ENCODE measurements at places on chromosomes 2 and 18.

- no peak for DNase-seq
Measured at GRCh38 chr2:46779447-46779941, 136.1 kb downstream of the MCFD2 start.

GRCh38 chr18:80232030-80232429, 15.3 kb downstream of the PARD6G start:
- no peak for DNase-seq

- DNase-seq, result no peak
Measured at GRCh38 chr2:138654146-138654545, 126.0 kb downstream of the NXPH2 start.

GRCh38 chr2:9308186-9308955, 101.8 kb downstream of the ASAP2 start:
- DNase-seq, result no peak

DNA sequence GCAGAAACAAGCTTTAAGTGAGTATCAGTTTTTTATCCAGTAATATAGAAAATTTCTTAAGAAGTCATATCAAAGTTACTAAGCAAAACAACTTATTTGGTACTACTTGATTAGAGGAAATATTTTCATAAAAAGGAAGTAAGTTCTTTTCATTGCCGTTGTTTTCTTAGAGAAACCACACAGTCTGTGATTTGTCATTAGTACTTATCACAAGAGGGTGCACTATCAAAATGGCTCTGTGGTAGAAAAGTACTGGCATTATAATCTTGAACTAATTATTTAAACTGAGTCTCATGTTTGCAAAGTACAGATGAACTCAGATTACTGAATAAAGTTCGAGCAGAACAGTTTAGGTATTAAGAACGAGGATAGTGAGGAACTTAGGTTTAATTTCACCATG, 93.4 kb downstream of the IKZF2 start:
- DNase-seq, result no peak

DNA sequence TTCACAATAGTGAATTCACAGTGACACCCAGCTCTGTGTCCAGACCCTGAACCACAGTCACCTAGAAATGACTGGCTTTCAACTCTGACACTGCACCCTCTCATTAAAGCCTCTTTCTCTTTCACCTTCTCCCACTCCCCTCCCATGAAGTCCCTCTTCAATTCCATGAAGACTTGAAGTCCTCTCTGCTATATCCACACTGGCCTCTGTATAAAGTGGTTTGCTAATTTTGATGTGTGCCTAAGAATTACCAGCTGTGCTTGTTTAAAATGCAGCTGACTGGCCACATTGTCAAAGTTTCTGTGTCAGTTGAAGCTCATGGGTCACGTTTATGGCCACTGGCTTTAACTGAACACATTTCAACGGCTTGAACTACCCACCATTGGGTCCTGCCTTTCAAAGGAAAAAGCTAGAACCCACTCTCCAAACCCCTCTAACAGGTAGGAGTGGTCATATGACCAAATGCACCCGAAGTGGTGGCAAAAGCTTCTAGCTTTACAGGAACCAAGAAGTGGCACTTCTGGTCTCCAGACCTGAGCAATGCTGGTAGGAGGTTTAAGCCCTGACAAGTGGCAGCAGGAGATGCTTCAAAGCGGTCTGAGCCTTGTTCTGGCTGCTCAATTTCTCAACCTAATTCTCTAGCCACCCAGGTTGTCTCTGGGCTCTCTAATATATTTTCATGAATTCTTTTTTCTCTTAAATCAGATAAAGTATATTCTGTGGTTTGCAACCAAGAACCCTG, 34.2 kb downstream of the B4GALT6 start:
- no peak for DNase-seq

GRCh38 chr2:133972786-133973185, 281.1 kb upstream of the MGAT5 start:
- peak; percentile 12 for DNase-seq

DNA sequence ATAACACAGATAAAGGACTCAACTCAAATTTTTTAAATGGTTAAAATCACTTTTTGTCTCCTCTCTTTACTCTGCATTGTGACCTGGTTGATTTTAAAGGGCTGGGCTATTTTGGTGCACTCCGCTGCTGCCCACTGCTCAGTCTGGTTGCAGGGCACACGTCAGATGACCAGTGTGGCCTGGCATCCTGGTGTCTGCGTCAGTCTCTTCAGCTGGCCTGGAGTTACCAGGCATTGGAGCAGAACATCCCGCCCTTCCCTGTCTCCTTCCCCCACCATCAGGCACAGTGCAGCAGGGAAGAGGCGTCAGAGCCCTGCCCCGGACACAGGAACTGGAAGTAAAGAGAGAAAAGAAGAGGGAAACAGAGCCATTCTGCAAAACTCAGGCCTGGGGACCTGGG, 8.9 kb downstream of the C1QL2 start:
- no peak for DNase-seq

DNA sequence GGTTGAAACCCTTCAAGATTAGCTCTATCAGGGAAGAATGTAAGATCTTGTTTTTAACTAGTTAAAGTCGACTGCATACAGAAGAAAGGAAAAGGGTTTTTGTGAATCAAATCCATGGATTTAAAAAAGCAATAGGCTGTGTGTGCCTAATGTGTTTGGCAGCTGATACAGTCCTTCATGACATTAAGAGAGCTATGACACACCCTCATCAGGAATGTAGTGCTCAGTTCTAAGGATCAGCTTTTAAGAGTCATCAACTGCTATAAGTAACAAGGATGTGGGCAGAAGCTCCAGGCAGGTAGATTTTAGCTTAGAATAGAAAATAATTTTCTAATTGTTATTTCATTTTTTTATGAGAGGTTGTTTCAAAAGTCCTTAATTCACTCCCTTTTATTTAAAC, 52.9 kb downstream of the PPP1R1C start:
- DNase-seq, result peak; percentile 42

DNA sequence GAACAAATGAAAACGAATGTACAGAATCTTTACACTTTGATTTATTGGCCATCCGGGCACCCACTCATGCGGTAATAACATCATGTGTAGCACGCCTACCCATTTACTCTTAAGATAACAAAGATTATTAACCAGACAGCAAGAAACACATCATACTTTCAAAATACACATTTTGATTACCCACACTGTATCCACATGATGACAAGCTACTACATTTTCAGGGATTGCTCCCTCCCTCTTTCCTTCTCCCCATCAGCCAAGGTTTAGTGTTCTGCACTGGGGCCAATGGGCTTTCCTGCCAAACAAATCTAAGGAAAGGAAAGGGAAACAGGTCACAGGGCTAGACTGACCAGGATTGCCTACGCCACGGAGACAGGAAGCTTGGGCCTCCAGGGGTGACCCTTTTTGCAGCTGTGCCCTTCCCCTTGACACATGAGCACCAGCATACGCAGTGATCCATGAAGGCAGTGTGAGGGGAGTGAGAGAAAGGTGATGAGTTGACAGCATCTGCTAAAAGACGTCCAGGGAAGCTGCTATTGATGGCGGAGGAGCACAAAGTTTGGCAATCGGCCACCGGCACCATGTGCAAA, 76.5 kb downstream of the ZNF521 start:
- DNase-seq, result no peak

DNA sequence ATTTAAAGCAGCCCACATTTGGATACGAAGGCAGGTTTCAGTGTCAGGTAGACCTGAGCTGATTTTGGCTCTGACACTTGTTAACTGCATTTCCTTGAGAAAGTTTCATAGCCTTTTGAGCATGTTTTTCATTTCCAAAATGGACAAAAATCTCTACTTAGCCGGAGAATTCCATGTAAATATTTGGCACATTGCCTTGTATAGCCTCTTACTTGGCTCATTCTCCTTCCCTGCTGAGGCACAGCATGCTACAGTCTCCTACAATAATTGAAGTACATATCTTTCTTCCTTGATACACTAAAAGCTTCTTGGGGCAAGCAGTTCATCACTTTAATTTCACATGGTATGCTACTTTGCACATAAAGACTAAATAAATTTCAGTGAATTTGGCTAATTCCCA, 772.2 kb upstream of the CHAC2 start:
- DNase-seq, result no peak

GRCh38 chr2:83844490-83844889, 614.6 kb downstream of the SUCLG1 start:
- no peak for DNase-seq

- DNase-seq, result no peak
Measured at GRCh38 chr2:62196278-62196901, 475 bp downstream of the B3GNT2 start.

DNA sequence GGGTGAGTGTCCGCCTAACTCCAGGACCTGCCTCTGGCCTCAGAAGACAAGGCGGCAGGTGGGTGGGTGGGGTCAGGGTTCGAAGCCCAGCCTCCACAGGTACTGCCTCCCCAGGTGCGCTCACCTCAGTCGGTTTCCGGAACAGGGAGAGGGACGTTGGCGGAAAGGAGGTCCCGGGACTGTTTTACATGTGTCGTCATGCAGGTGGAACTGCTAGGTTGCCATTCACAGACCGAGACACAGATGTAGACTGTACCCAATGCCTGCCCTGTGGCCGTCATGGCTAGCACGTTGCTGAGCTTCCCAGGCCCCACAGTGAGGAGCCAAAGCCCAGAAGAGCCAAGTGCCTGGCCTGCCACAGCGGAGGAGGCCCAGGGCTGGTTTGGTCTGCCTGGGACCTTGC, 284.0 kb upstream of the HS6ST1 start:
- no peak for DNase-seq

- peak; percentile 34 for DNase-seq
Measured at GRCh38 chr2:86221066-86221684, 21.9 kb downstream of the MRPL35 start.

- DNase-seq, result peak; percentile 88
Measured at GRCh38 chr18:35024965-35025364, 16.2 kb upstream of the MAPRE2 start.

GRCh38 chr2:68926796-68927195, 25.9 kb downstream of the GKN2 start:
- no peak for DNase-seq

GRCh38 chr2:7599462-7600258, 682.4 kb downstream of the RNF144A start:
- no peak for DNase-seq

GRCh38 chr2:119429225-119429981, 2.3 kb upstream of the TMEM37 start:
- DNase-seq, result no peak

- DNase-seq, result no peak
Measured at GRCh38 chr2:132559326-132559725, 110.7 kb downstream of the LYPD1 start.

DNA sequence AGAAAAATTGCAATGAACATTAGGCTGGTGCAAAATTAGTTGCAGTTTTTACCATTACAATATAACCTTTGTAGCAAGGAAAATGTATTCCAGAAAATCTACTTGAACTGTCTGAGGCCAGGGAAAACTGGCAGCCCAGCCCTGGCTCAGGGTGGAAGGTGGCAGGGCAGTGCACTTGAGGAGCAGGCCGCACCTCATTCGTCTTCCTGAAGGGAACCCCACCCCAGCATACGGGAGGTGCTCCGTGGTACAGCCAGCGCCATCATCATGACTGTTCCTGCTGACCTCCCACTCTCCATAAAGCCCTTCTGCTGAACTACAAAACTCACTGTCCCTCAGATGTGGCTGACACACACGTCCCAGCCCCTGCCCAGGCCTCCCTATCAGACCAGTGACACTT, 65.9 kb upstream of the TFCP2L1 start:
- DNase-seq, result no peak

DNA sequence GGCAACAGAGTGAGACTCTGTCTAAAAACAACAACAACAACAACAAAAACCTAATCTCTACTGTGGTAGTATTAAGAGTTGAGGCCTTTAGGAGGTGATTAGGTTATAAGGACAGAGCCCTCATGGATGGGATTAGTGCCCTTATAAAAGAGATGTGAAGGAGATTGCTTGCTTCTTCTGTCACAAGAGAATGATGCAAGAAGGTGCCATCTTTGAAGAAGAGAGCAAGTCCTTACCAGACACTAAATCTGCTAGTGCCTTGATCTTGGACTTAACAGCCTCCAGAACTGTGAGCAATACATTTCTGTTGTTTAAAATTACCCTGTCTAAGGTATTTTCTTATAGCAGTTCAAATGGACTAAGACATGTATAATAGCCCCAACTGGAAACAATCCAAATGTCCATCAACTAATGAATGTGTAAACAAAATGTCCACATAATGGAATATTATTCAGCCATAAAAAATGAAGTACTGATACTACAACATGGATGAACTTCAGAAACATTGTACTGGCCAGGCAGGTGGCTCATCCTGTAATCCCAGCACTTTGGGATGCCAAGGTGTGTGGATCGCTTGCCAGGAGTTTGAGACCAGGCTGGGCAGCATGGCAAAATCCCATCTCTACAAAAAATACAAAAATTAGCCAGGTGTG, 1.6 kb upstream of the ARHGEF33 start:
- DNase-seq, result no peak

Data from fibroblast of gingiva (primary cell).